AG10803 (cell line): ENCODE measurements at places on chromosomes 16 and 17.
A peak's percentile ranks its signal among the peaks of the same experiment; 100 is the strongest.

GRCh38 chr16:71387045-71387871 lies 28.7 kb downstream of the CALB2 start:
- no peak for DNase-seq

DNA sequence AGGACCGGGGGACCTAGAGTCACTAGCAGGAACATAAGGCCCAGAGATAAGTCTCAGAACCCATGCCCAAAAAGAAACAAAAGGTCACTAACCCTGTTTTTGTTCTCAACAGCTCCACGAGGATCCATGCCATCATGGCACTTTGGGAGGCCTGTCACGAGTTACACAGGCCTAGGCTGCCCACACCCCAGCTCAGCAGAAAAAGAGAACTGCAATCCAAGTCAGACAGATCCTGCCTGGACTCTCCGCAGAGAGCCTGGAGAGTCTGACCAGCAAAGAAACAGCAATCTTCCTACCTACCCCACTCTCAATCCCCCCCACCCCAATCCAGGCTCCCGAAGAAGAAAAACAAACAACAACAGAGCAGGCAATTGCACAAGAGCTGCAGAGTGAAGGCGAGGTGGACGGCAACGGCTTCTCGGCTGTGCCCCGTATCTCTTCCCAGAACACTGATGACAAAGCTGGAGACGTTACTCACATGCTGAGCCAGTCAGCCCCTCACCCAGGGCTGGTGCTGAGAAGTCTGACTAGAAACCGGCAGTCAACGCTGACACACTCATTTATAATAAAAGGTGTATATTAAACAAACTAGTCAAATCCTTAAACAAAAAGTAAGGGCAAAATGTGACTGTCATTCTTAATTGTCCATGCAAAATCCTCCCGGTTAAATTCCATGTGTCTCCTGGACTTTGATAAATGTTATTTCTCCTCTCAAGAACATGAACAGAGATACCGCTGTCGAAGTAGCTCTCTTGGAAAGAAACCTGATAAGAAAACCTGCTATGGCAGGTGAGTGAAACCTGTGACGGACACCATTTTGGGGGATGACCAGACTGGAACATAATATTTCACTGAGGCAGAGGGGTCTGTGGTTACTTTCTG lies 89.3 kb downstream of the SMG6 start:
- peak; percentile 87 for DNase-seq

GRCh38 chr17:33142705-33143299 lies 150.3 kb downstream of the ASIC2 start:
- peak; percentile 6 for DNase-seq

DNA sequence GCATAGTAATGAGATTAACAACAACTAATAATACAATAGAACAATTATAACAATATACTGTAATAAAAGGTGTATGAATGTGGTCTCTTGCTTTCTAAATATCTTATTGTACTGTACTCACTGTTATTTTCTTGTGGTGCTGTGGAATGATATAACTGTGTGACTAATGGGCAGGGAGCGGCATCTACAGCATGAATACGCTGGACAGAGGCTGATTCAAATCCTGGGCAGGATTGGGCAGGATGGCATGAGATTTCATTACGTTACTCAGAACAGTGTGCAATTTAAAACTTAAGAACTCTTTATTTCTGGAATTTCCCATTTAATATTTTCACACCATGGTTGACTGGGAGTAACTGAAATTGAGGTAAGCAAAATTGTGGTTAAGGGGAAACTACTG lies 1239.8 kb upstream of the GOT2 start:
- DNase-seq: no peak

DNA sequence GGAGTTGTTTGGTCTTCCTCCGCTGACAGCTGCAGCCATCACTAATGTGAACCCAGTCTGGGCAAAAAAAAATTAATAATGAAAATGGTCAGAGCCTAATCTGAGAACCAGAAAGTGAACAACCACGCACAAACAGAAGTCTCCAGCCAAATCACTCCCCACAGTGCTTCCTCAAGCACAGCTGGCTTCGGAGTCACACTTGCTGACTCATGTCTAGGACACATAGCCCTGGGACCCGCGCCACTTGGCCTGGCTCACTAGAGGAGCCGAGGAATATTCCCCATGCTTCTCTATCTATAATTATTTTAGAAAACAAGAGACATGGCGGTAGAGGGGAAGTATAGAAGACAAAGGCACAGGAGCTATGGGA lies 109.1 kb downstream of the ZFHX3 start:
- DNase-seq: peak; percentile 91

GRCh38 chr16:2350500-2350899 lies 10.0 kb upstream of the ABCA3 start:
- no peak for DNase-seq

DNA sequence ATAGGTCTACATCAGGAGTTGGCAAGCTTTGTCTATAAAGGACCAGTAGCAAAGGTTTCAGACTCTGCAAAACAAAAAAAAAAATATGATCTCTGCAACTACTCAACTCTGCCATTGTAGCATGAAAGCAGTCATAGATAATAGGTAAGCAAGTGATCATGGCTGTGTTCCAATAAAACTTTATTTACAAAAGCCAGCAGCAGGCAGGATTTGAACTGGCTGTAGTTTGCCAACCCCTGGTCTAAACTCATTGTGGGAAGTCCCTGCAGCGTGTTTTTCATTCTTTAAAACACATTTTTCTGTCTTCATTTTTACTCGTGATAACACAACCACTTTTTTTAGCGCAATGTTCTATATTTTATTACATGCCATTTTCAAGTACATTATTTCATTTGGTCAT lies 127.5 kb upstream of the COX10 start:
- no peak for DNase-seq

DNA sequence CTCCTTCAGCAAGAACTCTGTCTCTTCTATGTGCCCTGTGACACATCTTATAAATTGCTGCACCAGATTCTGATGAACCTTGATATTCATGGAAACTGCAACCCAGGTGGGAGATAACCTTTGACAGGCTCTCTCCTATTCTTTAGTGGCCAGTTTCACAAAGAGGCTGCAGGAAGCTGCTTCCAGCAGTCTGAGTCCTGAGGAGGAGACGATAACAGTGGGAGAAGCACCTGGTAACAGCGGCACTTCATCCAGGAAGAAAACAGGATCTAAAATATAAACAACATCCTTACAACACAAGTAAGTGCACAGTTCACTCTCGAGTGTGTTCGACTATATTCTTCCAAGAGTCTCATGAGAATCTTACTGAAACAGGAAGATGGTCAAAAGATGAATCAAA lies 180.1 kb downstream of the MAP2K6 start:
- no peak for DNase-seq

DNA sequence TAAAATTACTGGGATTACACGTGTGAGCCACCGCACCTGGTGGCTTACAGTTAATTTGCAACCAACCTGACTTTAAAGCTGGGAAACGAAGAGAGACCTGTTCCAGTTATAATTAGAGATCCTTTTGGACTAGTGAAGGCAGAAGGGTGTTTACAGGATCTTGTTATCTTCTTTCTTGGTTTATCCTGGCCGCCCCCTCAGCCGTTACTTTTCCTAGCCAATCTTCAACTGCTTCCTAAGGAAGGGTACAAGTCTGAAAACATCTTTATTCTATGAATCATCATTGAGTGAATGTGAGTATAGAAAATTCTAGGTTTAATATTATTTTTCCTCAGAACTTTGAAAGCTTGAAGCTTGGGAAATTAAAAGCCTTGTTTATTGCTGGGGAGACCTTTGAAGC lies 286.5 kb downstream of the SLC39A11 start:
- no peak for DNase-seq

- DNase-seq: no peak
Measured at GRCh38 chr16:78903237-78903636, 697.3 kb downstream of the MAF start.

- no peak for DNase-seq
Measured at GRCh38 chr17:74603037-74603635, 11.1 kb upstream of the CD300LD start.

GRCh38 chr16:31138621-31139578 lies 3.4 kb upstream of the PRSS8 start:
- peak; percentile 63 for DNase-seq

DNA sequence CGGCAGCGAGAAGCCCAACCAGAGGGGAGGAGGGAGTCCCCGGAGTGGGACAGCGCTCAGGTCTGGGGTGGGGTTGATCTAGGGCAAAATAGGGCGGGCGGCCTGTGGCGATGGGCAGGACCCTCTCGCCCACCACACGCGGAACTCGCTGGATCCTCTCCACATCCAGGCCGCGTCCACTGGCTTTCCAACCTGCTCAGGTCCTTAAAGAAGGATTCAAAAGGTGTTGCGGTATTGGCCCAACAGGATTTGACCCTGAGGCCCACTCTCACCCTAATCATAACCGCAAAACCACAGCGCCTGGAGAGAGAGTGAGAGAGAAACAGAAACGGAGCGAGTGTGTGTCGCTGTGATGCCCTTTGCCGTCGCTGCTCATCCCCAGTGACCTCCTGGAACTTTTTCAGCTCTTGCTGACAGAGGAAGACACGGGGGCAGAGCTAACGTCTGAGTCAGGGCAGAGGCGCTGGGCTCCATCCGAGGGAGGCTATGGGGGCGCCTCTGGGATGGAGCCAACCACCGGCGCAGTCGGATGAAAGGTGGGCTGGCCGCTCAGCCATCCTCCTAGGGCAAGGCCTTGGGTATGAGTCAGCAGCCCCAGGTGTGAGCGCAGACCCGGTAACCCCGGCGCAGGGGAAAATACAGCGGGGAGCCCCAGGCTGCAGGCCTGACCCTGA lies 16.7 kb upstream of the OR1F1 start:
- DNase-seq: no peak

- no peak for DNase-seq
Measured at GRCh38 chr17:50272246-50272645, 2.0 kb upstream of the TMEM92 start.

DNA sequence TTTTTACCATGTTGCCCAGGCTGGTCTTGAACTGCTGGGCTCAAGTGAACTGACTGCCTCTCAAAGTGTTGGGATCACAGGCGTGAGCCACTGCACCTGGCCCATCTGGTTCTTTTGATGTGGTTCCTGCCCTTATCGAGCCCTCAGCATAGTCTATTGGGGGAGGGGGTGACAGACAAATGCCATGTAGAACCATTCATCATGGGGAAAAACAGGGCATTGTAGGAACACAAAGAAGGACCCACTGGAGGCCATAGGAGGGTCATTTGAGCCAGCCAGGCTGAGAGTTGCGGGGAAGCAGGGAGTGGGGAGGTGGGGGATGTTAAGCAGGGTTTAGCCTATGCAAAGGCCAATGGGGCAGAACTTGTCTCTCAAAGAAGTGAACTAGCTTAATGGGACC lies 11.9 kb downstream of the SEC14L5 start:
- DNase-seq: no peak

- DNase-seq: no peak
Measured at GRCh38 chr16:11658896-11659708, 9.2 kb upstream of the SNN start.

DNA sequence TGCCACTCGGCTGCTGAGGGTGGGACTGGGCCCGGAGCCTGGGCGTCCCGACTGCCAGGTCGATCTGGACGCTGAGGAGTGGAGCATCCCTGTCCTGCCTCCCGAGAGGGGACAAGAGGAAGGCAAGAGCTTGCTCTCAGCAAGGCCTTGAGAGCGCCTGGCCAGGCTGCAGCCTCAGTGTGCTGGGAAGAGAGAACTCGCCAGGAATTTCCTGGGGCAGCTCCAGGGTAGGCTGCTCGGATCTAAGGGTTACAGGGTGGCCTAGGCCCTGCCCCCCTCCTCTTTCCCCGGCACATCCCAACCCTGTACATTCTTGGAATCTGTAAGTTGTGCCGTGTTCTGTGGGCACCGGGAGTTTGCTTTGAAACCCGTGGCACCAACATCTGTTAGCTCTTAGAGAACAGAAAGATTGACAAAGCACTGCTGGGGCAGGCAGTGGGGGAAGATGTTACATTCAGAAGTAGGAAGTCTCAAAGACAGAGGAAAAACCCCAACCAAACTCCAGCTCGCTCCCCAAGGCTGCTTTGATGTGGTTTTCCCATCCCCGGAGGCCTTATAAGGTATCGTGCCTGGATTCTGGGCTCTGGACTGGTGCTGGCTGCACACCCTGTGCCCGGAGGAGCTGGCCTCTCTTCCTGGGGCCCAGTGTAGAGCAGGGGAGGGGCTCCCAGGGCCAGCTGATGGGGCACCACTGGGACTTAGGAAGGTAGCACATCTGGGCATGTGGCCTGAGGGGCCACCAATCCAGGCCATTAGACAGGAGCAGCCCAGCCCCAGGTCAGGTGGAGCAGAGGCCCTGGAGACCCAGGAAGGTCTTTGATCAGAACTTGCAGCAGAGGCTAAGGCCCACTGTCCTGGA lies 55.2 kb downstream of the NKD1 start:
- DNase-seq: peak; percentile 96

GRCh38 chr16:54365990-54366634 lies 79.5 kb upstream of the IRX3 start:
- DNase-seq: no peak

DNA sequence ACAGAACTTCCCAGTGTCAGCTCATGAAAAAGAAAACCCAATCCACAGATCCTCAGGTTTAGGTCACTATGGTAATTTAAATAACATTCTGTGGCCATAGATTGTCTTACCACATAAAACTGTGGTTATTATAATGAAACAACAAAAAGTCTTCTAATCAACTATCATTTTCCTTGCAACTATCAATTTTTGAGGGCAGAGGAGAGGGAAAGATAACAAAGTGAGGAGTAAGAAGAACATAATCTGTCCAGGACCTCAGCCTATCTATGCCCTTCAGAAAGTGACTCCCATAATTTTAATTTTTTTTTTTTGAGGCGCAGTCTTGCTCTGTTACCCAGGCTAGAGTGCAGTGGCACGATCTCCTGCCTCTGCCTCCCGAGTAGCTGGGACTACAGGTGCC lies 4.0 kb upstream of the GGNBP2 start:
- no peak for DNase-seq
